ENCODE measurements at places on chromosomes 12 and 14.

DNA sequence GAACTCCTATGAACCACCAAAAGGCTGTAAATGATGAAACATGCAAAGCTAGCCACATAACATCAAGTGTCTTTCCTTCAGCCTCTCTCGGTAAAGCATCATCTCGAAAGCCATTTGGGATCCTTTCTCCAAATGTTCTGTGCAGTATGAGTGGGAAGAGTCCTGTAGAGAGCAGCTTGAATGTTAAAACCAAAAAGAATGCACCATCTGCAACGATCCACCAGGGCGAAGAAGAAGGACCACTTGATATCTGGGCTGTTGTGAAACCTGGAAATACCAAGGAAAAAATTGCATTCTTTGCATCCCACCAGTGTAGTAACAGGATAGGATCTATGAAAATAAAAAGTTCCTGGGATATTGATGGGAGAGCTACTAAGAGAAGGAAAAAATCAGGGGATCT, 61.2 kb downstream of the ATG14 start:
- DNase-seq = no peak

DNA sequence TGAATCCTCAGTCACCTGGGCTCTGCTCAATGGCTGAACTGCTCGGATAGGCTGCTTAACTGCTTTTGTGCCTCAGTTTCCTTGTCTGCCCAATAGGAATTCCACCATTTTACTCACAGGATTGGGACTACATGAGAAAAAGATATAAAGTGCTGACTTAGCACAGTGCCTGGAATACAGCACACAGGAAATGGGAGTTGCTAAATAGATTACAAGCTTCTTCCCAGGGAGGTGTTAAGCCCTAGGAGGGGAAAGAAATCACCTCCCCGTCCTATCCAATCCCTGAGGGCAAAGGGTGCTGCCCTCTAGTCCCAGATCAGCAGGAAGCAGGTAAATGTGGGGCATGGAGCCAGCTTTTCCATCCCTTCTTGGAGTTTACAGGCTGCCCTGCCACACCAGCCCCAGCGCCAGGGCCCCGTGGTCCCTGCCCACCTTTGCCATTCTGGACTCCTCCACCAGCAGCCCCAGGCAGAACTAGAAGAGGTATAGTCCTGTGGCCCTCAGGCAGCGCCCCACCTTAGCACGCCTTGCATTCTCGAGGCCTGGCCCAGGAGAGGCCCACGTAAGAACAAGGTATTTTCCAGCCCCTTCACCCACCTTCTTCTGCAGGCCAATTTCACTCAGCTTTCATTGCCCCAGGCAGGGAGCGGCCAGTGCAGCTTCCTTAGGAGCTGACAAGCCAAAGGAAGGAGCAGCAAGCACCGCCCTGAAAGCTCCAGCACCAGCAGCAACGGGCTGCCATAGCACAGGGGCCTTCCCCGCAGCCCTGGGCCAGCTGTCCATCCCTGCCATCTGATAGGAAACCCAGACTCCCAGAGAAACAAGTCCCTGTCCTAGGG, 28.8 kb upstream of the RPLP0 start:
- DNase-seq = no peak

GRCh38 chr14:78074561-78074960, 95.6 kb upstream of the NRXN3 start:
- DNase-seq = no peak

DNA sequence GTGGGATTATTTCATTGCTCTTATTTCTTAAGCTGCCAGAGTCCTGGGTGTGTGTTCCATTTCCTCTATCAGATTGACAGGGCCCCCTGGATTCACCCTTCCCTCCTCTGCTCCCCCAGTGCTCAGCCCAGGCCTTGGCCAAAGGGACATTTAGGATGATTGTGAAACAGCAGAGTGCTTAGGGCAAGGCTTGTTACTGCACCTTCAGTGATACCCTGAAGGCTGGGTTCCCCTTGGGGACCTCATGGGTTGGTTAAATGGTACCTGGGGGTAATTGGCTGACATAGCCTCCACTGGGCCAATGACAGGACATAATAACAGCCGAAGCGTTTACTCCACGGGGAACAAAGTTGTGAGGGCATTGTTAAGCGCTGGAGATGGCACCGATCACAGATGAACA, 1.3 kb upstream of the KRT72 start:
- no peak for DNase-seq

DNA sequence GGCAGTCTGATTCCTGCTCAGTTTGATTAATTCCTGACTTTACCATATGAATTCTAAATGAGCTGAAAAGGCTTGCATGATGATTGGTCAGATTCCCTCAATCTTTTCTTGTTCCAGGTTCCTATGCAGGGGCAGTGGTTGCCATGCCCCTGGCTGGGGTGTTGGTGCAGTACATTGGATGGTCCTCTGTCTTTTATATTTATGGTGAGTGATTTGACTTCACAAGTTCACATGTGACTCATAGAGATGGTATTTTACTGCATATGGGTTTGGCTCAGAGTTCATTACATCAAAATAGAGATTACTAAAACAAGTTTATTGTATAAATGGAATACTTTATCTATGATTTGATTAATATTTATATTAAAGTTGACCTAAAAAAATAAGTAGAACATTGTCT, 44.8 kb downstream of the SLC17A8 start:
- DNase-seq = no peak

GRCh38 chr12:130301559-130301958, 36.1 kb upstream of the PIWIL1 start:
- no peak for DNase-seq

GRCh38 chr12:23855813-23856212, 93.7 kb downstream of the SOX5 start:
- no peak for DNase-seq

DNA sequence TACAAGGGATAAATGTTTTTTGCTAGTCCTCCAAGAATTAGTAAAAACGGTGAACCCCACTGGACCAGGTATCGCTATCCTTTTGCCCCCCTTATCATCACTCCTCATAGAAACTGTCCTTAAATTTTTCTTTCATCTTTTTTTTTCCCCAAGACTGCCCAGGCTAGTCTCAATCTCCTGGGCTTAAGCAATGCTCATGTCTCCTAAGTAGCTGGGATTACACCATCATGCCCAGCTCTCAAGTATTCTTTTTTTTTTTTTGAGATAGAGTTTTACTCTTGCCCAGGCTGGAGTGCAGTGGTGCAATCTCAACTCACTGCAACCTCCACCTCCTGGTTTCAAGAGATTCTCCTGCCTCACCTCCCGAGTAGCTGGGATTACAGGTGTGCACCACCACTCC, 9.7 kb downstream of the IRF2BPL start:
- no peak for DNase-seq
